Fibroblast of the aortic adventitia (primary cell): ENCODE measurements at places on chromosomes 6 and 20.

- no peak for DNase-seq
Observed at GRCh38 chr6:34249469-34250261, 859 bp upstream of the SMIM29 start.

GRCh38 chr6:46849361-46849690, 56.1 kb downstream of the MEP1A start:
- DNase-seq, result no peak

GRCh38 chr20:24773751-24774201, 175.3 kb upstream of the CST7 start:
- peak; percentile 75 for DNase-seq

DNA sequence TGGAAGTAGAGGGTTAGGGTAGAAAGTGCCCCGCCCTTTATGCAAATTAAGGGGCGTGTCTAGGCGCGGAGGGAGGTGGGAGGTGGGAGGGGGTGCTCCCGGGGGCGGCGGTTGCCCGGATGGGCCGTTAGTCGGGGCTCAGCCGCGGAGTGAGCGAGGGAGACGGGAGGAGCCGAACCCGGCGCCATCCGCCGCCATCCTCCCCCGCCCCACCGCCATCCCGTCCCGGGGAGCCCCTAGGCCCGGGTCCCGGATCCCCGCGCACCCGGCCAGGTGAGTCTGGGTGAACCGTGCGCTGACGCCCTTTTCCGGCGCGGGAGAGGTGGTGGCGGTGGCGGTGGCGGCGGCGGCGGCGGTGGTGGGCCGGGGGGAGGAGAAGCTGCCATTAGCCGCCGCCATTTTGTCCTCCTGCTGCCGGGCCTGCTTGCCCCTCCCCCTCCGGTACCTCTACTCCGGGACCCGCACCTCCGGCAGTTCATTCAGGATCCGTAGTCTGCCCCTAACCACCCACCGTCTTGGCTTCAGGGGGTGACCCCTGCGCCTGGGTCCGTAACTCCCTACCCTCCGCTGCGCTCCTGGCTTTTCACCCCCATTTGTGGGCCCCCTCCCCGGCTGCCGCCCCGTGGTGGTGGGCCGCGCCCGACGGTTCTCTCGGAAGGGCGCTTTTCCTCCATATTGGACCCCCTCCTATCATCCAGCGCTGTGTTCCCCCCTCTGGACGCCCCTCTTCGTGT, at the start of gene PRRC2A:
TSS of gene PRRC2A (plus strand) at position 130 of the 734 bp plus-strand sequence. CDS start 2,075 bp downstream, outside the sequence.
- peak; percentile 53 for DNase-seq

DNA sequence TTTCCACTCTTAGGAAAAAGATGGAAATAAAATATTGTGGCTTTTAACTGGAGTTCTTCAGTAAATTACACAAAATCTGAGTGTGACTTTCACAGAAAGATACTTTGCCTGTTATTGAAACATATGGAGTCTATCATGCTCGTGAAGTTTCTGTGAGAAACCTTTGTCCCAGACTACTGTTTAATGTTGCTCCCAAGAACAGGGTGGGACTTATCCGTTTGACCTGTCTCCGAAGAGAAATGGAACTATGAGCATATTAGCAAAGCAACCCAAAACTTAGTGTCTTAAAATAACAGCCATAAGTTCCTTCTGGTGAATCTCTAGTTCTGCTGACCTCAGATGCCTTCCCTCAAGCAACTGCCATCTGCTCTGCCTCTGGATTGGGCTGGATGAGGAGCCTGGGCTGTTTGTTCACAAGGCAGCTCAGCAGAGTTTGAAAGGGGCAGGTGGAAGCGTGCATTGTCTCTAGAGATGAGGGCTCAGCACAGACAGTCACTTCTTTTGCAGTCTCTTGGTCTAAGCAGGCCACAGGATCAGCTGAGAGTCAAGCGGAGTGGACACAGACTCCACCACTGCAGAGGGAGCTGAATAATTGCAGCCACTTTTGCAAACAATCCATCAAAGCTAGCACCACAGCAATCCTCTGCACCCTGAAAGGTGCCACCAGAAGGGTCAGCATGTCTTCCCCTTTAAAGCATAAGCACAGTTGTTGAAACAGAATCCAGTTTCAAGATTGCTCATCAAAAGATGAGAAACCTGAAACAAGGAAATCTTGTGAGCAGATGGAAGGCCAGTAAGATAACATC, 52.8 kb downstream of the MYB start:
- peak; percentile 17 for DNase-seq

DNA sequence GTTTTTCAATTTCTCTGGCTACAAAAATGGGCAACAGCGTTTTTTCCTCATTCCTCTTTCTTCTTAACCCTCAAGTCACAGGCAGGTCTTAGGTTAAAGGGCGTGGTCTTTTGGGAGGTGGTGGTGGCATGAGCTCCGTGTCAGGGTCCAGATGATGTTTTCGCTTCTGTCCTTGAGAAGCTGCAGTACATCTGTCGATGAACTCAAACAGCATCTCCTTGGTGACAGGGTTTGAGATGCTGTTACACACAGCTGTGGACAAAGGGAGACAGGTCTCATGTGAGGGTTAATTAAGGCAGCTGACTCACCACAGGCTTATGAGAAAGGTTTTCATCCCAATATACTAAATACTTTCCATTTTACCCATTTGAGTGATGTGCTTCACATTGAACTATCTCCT, 350.8 kb downstream of the RNGTT start:
- no peak for DNase-seq

DNA sequence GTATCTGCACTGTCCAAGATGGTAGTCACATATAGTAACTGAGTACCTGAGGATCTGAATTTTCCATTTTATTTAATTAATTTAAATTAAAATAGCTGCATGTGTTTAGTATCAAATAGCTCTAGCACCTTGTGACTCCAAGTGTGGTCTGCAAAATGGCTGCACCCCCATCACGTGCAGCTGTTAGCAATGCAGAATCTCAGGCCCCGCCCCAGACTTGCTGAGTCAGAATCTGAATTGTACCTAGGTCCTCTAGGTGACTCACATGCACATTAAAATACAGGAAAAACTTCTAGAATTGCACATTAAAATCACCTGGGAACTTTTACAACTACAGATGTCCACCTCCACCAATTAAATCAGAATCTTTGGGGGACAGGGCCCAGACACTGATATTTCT, 19.2 kb upstream of the FAM83C start:
- peak; percentile 43 for DNase-seq

DNA sequence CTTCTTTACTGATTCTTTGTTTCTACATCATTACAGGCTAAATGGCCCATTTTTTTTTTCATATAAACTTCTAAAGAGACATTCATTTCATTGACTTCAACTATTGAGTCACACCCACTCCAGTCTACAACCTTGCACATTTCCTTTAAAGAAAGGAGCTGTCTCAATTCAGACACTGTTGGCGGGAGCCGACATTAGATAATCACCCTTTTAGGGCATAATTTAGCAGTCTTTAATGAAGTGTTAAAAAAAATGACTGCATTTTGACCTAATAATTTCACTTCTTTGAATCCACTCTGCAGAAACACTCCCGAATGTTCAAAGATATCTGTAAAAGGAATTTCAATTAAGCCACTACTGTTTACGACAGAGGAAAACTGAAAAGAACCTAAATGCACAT, 1.5 kb downstream of the EPM2A start:
- no peak for DNase-seq

DNA sequence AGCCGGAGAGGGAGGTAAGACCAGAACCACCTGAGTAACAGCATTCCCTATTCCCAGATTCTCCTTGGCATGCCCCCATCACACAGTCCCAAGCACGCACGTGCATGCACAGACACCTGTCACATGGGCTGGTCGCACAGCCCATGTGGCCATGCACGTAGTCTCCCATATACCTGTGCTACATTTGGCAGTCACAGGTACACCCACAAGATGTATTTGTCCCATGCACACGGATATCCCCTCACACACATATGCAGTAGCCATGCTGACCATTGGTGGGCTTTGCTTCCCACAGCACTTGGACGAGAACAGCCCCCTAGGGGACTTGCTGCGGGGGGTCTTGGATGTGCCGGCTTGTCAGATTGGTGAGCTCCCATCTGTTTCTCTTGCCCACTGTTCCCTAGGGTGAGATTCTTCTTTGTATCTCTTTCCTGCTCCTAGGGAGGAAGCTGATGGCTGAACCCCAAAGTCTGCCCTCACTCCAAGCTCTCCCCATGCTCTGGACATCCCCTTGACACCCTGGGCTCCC, 31.9 kb downstream of the PLCG1 start:
- DNase-seq, result no peak
